Right forelimb (tissue), 1 donor: ENCODE measurements at places on chromosomes 2 and 18.
A peak's percentile ranks its signal among the peaks of the same experiment; 100 is the strongest.

GRCh38 chr2:233668605-233669260 is 3.0 kb upstream of the UGT1A9 start:
- no peak for DNase-seq

GRCh38 chr2:179910735-179911113 is 49.3 kb upstream of the ZNF385B start:
- DNase-seq, result no peak

- no peak for DNase-seq
Measured at GRCh38 chr2:288758-289361, 969 bp upstream of the ALKAL2 start.

DNA sequence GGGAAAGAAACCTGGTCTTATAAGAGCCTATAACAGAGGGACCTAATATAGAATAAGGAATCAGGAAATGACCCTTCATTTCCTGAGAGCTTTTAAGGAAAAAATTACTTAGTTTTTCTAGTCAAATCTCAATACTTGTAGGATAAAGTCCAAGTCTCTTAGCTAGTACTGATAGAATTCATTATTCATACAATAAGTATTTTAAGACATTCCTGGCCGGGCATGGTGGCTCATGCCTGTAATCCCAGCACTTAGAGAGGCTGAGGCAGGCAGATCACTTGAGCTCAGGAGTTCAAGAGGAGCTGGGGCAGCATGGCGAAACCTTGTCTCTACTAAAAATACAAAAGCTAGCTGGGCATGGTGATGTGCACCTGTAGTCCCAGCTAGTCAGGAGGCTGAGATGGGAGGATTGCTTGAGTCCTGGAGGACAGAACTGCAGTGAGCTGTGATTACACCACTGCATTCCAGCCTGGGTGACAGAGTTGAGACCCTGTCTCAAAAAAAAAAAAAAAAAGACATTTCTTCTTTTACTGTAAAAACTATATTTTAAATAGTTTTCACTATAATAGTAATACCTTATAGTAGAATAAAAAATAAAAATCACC is 3.2 kb downstream of the RAB3GAP1 start:
- DNase-seq, result no peak

- no peak for DNase-seq
Measured at GRCh38 chr2:156486614-156487013, 50.4 kb downstream of the GPD2 start.

DNA sequence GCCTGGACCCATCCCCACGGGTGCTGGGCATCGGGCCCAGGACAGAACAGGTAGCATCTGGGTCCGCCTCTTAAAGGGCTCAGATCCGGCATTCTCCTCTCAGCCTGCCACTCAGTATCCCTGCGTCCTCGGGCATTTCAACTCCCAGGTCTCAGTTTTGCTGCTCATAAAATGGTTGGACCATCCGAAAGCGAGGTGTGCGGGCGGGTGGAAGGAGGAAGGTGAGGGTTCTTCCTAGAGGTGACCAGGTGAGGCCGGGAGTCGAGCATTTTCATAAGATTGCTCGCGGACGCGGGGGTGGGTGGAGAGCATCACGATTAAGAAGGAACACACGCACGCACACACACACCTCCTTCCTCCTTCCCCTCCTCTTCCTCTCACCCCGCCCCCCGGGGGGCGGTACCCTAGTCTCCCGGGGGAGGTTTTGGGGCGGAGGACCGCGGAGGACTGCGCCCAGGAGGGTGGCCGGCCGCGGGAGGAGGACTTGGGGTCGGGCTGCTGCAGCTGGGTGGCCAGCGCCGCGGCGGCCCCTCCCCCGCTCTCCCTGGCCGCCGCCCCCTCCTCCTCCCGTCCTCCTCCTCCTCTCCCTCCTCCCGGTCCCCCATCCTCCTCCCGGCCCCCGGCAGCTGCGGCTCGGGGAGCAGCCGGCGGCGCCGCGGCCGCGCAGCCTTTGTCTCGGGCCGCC is 97.9 kb upstream of the GPR45 start:
- DNase-seq, result peak; percentile 54

DNA sequence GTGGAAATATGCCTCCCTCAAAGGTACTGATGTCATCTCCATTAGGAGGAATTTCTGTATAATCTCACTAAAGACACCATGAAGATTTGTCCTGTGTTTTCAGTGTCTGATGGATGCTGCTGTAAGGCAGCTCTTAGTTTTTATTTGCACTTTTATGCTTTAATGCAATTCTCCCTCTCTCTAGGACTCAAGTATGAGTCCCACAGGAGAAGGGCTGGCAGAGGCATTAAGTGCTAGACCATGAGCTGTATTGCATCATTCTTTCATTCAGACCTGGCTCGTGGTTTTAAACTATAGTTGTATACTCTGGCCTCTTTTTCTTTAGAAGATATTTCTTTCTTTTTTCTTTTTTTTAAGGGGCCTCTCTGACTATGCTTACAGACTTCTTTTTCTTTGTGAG is 805.6 kb downstream of the DPP10 start:
- DNase-seq, result no peak

- no peak for DNase-seq
Measured at GRCh38 chr2:90069290-90069894, 1377.9 kb downstream of the RPIA start.

DNA sequence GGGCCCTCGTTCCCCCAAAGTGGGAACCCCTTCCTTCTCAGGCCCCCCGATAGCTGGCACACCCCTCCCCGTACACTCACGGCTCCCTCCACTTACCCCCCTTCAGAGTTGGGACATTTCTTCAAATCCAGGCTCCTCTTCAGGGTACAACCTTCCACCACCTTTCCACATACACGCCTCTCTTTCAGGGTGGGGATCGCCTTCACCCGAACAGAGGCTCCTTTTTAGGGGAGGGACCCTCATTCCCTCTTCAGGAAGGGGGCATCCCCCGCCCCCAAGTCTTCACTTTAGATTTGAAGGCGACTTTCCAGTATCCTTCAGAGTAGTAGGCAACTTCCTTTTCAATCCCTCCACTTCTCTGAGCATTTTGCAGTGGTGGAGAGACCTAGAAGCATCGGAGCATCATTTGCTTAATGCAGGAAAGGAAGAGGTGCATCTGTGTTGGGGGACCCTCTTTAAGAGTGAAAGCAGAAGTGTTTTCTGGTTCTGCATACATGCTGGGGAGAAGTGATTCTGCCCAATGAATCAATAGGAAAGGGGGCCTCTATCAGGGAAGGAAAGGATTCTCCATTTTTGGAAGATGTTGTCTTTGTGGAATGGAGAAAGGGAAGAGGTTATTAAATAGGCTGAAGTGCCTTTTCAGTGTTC is 845 bp downstream of the EML4 start:
- no peak for DNase-seq

- no peak for DNase-seq
Measured at GRCh38 chr2:12341920-12342319, 374.8 kb upstream of the TRIB2 start.

DNA sequence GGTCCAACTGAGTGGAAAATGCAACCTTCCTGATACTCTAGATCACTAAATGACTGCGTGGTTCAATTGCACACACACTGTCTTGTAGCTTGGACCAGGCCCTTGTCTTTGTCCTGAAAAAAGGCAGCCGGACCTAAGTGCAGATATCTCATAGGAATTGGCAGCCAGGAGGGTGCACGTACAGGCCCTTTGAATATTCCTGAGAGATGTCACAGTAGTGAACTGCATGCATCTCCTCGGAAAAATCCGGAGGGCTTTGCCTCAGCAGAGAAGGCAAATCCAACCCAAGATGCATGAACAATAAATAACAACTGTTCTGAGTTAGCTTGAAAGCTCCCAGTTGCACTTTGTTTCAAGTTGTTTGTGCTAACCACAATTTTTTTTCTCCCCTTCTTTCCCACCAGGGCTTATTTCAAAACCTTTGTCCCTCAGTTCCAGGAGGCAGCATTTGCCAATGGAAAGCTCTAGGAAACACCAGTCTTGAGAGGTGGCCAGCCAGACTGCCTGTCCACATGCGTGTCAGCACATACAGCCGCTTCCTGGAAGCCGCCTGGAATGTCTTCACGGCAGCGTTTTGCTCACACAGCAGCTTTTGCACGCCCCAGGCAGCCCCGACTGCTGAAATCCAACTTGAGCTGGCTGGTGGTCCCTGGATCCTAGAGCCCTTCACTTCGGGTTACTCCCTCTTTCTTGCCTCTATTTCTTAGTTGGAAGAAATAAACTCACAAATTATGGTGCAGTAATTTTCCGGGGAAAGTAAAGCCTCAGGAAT is 54.4 kb upstream of the FOSL2 start:
- peak; percentile 81 for DNase-seq

DNA sequence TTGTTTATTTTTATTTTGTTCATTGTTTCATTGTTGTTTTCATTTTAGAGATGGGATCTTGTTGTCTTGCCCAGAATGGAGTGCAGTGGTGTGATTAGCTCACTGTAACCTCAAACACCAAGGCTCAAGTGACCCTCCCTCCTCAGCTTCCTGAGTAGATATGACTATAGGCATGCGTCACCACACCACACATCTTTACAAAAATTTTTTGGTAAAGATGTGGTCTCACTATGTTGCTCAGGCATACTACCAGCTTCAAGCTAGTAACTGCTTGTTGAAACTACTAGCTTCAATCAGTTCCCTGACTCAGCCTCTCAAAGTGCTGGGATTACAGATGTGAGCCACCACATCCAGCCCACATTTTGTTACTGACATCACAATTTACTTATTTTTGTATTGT is 14.8 kb downstream of the FAM237A start:
- DNase-seq, result no peak

DNA sequence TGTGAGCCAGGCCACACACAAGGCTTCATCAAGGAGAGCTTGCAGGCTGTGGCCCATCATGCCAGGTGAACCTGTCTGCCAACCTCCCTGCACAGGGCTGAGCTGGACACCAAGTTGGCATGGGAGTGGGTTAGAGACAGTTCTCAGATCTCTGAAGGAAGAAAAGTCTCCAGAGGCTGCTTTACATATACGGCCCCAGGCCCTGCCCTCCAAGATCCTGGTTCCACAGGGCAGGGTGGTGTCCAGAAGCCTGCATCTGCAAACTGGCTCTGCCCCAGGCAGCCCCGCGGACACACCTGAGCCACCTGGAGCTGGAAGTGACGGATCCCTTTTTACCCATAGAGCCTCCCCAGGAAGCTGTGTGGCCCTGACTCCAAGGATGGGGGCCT is 24.2 kb upstream of the HES6 start:
- no peak for DNase-seq

DNA sequence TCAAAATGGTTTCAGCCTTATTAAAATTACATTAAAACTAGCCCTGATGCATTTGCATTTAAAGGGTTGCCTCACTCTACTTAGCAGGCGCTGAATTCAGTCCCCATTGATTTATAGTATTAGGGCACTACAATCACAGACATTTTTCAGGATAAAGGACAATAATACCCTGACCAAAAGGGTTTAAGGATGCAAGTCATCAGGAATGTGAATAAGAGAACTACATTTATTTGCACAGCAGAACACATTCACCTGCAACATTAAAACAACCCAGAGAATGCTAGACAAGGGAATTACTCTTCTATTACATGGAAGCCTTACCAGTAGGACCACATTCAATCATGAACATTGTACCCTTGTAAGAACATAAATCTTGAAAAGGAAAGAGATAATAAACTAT is 93.6 kb downstream of the TCF4 start:
- DNase-seq, result no peak

- DNase-seq, result no peak
Measured at GRCh38 chr18:38250971-38251370, 685.4 kb upstream of the CELF4 start.

GRCh38 chr2:12605936-12606335 is 110.8 kb upstream of the TRIB2 start:
- no peak for DNase-seq

GRCh38 chr2:70926042-70926441 is 9.7 kb upstream of the ATP6V1B1 start:
- peak; percentile 9 for DNase-seq

GRCh38 chr2:95171902-95172301 is 6.3 kb downstream of the ZNF2 start:
- DNase-seq, result no peak

GRCh38 chr18:79508565-79509535 is 113.1 kb downstream of the NFATC1 start:
- peak; percentile 41 for DNase-seq

DNA sequence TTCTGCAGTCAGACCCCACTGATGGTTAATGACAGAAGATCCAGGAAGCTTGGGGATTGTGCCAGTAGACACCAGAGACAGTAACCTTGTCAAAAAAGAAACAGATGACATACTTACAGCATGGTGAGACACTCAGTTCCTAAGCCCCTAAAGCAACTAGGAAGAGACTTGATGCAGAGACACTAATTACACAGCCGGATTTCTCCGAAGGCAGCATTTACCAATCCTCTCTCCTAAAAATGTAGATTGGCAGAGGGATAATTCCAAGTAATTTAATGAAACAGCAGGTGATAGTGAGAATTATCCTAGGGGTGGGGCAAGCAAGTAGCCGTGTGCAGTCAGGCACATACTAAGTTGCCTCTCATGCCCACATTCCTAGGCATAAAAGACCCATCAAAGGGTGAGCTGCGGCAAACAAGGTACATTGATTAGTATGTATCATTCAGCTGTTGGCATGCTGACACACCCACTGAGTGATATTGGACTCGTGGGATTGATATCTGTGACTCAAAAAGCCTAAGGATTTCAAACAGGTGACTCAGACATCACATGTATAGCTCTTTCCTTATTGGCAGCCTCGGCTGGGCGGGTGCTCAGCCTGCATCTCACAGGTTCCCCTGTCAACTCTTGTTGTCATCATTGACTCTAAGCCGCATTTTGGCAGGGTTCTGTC is 296.7 kb upstream of the ATP5MC3 start:
- DNase-seq, result no peak

GRCh38 chr2:38037325-38037724 is 38.6 kb downstream of the CYP1B1 start:
- DNase-seq, result no peak

DNA sequence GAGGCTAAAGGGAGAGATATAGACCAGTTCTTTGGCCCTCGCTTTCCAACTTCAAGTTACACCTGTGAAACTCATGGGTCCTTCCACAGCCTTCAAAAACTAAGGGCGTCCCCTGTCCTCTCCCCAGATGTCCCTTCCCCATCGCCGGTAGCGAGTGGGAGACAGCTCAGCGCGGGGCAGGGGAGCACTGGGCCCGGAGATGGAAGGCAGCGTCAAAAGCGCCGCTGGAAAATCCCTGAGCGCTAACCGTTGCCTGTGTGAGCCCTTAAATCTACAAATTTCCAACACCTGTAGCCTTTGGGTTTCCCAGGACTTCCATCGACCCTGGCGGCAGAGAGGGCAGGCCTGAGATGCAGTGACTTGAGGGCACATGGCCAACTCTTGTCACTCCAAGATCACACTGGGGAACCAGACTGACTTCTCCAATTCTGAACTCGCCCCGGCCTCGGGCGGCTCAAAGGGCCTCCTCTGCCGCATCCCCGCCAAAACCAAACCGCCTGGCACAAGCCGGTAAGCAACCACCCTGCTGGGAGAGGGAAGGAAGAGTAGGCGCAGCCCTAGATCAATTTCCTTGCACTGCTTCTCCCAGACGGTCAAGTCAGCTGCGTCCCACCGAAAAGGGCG is 879 bp upstream of the EPAS1 start:
- DNase-seq, result peak; percentile 61

DNA sequence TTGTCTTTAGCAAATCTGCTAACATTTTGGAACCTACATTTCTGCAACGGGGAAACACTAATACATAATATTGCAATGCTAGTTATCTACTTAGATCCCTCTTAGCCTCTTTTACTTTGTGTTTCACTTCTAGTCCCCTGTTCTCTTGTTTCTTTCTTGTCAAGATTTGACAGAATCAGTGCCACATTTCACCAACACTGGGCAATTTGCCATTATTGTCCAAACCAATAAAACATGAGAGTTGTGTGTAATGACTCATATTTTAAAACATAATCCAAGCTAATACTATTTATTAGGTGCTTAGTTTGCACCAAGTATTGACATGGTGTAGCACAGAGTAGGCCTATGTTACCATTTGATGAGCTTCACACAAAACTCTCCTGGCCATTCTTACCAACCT is 33.7 kb upstream of the ACVR1C start:
- no peak for DNase-seq

GRCh38 chr2:15603044-15603765 is 11.5 kb downstream of the DDX1 start:
- DNase-seq, result no peak
